Omental fat pad (tissue), 4 donors: ENCODE measurements at places on chromosomes 7 and 10. TPM values are rescaled to one million over a fixed set of nuclear protein-coding genes. Genes with fewer than 3 reads are reported as not detected.

DNA sequence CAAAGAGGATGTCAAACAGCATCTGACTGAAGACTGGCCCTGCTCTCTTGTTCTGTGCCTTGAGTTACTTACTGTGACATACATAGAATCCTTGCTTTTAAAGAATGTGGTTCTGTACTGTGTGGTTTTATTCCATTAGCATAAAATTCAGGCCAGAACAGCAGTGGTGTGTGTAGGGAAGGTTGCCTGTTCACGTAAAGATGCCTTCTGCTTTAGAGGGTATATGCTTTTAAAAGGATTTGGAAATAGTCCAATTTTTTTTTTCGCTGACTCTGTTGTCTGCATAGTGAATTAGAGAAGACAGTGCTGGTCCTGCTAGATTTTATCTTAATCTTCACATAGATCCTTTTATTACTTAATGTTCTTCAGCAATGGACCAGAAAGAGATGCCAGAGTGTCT, 470.8 kb upstream of the SEMA3A start:
- no peak for DNase-seq

The RELN gene
- 3.8 TPM for total RNA-seq

- no peak for DNase-seq
These were observed 105.1 kb downstream of the C10orf90 start for GRCh38 chr10:126565441-126565840.

DNA sequence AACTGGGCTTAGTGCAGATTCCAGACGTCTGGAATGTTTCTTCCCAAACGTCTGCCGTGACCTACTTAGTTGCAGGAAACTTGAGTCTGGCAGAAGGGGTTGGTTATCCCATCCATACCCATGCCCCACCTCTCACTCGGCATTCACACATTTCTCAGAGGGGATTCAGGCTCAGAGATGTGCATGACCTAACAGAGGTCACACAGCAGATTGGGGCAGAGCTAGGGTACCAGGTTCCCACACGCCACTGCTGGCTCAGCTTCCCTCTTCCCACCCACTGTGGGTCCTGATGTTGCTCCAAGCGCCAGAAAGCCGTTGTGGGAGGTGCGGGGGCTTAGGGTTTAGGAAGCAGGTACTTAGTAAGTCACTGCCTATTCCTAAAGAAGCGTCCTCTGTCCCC, 3.0 kb downstream of the UCMA start:
- no peak for DNase-seq

The GPC2 gene
- total RNA-seq = not detected

GRCh38 chr7:19296617-19297016, 151.4 kb upstream of the FERD3L start:
- DNase-seq = no peak

DNA sequence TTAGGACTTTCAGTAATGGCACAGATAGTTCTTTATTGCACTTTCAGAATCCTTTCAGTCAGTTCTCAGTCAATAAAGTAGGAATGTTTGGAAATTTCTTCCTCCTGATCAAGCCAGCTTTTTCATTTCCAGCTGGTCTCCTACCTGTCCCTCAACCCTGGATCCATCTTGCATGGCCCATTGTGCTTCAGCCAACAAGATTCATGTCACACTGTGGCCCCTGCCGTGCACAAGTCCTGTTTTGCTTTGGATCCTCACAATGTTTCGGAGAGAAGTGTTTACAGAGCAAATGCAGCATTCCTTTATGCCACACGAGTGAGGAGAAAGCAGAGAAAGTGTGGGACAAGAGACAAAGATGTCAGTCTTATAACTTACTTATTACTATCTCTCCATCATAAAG, 1694.7 kb upstream of the LRRTM3 start:
- DNase-seq = no peak

GRCh38 chr7:30170476-30171205, 35.9 kb downstream of the MTURN start:
- no peak for DNase-seq

GRCh38 chr7:29194206-29194593, 375 bp upstream of the CHN2 start:
- DNase-seq = no peak

The TCTN3 gene
- total RNA-seq = 24.1 TPM

The SFTPA1 gene
- total RNA-seq = not detected

DNA sequence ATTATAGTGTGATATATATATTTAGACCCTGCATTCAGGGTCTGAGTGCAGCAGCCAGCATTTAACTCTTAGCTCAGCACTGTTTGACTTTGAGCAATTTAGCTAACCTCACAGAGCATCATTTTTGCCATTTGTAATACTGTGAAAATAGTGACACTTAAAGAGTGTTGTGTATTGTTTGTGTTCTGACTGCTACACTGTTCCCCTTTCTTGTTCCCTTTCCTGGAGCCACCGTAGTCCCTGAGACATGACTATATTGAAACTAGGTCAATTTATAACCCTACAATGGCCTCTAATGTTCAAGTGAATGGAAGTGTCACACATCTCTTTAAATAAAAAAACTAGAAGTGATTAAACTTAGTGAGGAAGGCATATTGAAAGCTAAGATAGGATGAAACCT, 20.3 kb upstream of the CD36 start:
- DNase-seq = no peak

The POU6F2 gene
- 0.37 TPM for total RNA-seq

DNA sequence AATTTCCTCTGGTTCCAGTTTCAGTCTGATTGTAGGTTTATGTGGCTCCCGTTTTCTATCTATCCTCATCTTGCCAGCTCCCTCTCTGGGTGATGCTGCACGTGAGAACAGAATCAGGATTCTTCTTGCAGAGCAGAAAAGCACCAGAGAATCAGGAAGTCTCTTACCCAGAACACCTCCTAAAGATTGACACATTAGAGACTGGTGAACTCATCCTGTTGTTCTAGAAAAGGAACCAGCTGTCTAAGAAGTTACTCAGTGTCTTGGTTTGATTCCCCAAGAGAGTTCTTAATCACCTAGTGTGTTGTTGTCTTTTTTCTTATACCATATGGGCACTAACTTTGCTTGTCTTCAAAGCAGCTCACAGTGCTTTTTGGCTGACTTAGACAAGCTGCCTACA, 152.4 kb downstream of the DGKI start:
- no peak for DNase-seq

- DNase-seq = peak; percentile 26
These were observed 519 bp downstream of the ITGB8 start for GRCh38 chr7:20330928-20331909.

- DNase-seq = no peak
These were observed 804 bp downstream of the UNC5B start for GRCh38 chr10:71213127-71213621.

DNA sequence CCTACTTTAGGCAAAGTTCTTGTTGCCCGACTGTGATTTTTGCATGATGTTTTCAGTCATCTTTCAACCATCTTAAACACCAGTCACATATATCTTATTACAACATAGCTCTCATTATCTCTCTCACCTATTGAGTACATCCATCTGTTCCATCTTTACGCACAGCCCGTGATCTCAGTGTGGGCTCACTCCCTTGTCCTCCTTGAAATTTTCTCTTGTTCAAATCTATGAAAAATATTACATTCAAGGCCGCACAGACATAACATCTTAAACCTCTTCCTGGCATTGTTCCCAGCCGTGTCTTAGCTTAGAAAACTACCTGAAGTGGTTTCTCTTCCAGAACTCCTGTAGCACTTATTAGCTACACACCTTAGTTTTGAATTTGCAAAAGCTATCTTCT, 32.6 kb downstream of the NET1 start:
- DNase-seq = no peak

The GIMAP8 gene
- total RNA-seq = 3.0 TPM

DNA sequence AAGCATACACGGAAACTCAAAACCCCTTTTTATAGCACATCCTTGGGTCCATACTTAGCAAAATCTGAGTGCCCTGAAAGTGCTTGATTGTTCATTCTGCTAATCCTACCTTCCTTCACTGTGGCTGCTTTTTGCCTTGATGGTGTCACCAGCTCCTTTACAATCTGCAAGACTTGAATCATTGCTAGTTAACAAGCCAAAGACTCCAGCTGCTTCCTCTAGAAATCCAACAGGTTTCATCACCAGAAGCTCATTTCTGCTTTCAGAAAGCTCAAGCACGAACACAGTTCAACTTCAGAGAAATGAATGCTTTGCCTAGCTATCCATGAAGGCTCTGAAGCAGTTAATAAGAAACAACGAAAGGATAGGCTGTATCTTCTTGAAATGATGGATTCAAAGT, 38.0 kb downstream of the USP6NL start:
- DNase-seq = no peak

The NKX2-3 gene
- 15.4 TPM for total RNA-seq

DNA sequence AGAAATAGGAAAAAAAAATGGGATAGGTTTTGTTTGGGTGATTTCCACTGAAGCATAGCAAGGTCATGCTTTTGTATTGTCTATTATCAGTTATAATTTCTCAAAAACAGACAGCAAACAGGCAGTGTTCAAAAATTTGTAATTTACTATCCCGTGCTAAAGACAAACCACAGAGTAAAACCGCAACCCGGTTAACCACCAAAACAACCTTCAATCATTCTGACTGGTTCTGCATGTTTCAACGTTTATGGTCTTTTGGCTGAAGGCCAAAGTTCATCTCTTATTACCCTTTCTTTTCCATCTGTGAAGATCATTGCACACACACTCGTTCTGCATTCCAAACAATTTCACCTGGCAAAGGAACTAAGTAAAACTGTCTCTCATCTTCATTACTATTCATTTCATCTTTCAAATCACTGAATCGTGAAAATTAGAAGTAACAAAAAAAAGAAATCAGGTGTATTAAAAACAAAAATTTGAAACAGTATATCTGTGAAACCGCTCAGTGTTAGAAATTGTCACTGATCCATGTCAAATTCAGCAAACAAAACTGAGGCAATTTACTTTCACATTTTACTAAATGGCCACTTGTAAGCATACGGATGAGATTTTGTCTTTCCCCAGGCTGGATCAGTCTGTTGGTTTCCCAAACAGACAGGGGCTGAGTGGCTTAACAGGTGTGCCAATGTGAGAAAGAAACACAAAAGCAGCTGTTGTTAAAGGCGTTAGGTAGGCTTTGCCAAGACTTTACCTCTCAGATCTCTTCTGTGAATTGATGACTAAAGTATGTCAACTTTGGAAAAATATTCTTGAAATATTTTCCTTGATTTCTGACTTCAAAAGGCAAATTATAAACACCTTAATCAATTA, 539.6 kb downstream of the CNTNAP2 start:
- no peak for DNase-seq

DNA sequence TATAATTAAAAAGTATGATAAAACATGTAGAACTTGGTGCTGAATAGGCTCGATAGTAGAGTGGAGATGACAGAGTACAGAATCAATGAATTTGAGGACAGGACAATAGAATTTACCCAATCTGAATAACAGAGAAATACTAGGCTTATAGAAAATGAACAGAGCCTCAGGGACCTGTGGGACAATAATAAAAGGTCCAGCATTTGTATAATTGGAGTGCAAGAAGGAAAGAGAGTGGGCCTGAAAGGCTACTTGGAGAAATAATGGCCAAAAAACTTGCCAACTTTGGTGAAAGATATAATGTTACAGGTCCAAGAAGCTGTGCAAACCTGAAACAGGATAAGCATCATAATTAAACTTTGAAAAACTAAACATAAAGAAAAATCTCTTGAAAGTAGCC, 227.3 kb downstream of the CXCL12 start:
- DNase-seq = no peak

DNA sequence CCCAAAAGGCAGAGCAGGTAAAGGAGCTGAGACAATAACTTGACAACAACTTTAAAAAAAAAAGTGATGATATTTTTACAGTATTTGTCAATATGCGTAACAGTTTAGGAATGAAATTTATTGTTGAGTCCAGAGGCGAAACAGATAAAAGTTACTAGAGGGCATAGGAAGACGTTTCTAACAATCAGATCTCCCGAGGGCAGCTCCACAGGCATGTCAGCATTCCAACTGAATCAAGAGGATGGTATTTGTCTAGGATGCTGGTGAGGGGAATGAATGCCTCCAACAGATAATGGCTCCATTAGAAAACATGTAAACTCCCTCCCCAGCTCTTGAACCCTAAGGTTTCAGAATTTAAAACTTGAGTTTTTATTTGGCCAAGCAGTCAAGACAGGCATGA, 733.9 kb upstream of the SORCS1 start:
- no peak for DNase-seq

GRCh38 chr10:109282510-109282909, 640.8 kb downstream of the XPNPEP1 start:
- DNase-seq = no peak

DNA sequence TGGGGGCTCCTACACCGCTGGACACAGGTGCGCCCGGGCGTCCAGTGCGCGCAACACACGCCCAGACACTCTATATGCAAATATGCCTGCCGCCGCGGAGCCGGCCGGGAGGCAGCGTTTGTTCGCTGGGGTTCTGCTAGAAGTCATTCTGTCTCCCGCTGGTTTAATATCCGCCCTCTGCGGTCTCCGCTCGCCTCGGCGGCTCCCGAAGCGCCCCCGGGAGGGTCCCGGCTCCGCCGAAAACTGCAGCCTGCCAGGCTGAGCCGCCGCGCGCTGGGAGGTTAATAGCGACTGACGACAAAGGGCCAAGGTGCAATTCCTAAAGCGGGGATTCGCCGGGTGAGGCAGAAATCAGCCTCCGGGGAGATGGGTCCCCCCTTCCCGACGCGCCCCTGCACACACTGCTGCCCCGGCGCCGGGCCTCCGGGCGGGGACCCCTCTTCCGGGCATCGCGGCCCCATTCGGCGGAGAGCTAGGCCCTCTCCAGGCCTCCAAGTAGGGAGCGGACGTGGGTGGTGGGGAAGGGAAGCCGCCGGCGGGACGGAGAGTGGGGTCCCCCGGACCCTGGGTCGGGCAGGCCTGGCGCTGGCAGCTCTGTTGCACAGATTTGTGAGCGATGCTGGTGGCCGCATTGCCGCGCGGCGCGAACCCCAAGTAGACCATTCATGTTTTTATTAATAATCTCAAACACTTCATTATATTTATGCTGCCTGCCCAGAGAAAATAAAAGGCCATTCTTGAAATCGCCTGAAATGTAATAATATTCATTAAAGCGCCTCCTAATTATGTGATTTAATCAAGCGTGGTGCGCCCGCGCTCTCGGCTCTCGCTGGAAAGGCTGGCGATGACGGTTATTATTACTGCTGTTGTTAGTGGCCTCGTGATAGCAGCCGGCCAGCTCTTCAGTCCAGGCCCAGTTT, 9.1 kb downstream of the EN2 start:
- DNase-seq = no peak

DNA sequence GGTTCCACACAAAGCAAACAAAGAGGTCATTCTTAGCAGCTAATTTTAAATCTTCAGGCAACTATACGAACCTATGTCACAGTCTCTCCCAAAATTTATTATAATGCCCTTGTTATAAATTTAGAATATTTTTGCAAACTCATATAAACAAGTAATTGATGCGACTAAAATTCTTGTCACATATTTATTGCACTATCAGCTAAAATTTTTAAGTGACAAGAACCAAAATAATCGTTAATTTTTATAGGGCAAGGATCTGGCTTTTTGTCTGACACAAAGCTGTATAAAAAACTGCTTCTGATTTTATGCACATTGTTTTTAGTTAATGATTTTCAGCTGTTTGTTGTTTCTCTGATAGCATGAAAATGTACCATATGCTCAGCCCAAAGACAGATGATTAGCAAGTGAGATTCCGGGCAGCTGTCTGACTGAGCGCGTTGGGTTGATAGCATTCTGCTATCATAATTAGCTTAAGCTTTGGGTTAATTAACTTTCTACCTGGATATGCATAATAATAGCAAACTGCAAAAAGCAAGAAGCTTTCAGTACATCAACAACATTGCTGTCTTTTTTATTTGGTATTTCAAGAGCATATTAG, 136.0 kb downstream of the MGMT start:
- DNase-seq = no peak

- no peak for DNase-seq
These were observed 1.3 kb downstream of the AMPH start for GRCh38 chr7:38629651-38630510.

- no peak for DNase-seq
These were observed 67.7 kb downstream of the GPAM start for GRCh38 chr10:112115781-112116385.

The PDE1C gene
- total RNA-seq = 5.1 TPM

The TFPI2 gene
- total RNA-seq = 57.3 TPM
